IPS DF 19.7 (cell line): ENCODE measurements at places on chromosomes 4 and X.

GRCh38 chr4:111652236-111652635 is 493.0 kb upstream of the FAM241A start:
- DNase-seq: no peak

GRCh38 chrX:118675326-118675965 is 52.0 kb upstream of the IL13RA1 start:
- DNase-seq: no peak

GRCh38 chr4:19194672-19195071 is 1057.0 kb upstream of the SLIT2 start:
- DNase-seq: peak; percentile 81

GRCh38 chr4:152983774-152984411 is 47.8 kb downstream of the FHDC1 start:
- no peak for DNase-seq

DNA sequence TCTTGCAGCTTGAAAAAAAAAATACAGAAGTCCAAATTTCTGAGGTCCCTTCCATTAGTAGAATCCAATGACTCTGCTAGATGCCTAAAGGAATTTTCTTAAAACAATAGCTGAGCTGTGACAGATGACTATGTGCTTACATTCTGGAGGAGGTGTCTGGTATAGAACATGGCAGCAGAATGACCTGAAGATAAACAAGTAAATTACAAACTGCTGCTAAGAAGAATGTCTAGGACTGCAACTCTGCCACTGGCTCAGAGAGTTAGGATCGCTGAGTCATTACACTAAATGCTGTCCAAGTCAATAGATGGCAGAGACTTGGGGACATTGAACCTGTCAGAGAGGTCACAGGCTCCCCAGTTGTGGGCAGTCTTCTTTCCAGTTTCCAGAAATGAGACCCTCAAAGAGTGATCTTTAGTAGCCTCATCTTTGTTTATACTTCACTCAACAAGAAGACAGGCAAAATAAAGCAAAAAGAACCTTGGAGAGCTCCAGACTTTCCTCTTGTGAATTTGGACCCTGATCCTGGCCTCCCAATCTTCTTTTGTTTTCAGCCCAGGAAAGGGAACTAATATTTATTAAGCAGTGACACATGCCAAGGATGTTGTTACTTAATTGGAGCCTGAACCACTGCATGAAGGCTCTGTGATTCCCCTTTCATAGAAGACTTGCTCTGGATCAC is 56.4 kb upstream of the SCML1 start:
- DNase-seq: no peak

GRCh38 chr4:104747635-104748034 is 252.9 kb upstream of the CXXC4 start:
- no peak for DNase-seq
